ENCODE measurements at places on chromosomes 2 and 18.

DNA sequence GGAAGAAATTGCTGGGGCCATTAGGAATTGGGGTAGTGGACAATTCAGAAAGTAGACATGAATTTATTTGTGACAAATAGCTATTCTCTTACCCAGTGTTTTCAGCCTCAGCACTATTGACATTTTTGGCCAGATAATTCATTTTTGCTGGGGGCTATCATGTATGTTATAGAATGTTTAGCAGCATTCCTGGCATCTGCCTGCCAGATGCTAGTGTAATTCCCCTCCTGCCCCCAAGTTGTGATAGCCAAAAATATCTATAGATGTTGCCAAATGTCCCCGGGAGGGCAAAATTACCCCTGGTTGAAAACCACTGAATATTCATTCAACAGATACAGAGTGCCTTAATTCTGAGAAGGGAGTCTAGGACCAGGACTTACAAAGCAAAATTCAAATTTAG is 183.6 kb downstream of the BABAM2 start:
- DNase-seq: no peak

- DNase-seq: no peak
These were observed 857.4 kb upstream of the CDH2 start for GRCh38 chr18:29034113-29034856.

DNA sequence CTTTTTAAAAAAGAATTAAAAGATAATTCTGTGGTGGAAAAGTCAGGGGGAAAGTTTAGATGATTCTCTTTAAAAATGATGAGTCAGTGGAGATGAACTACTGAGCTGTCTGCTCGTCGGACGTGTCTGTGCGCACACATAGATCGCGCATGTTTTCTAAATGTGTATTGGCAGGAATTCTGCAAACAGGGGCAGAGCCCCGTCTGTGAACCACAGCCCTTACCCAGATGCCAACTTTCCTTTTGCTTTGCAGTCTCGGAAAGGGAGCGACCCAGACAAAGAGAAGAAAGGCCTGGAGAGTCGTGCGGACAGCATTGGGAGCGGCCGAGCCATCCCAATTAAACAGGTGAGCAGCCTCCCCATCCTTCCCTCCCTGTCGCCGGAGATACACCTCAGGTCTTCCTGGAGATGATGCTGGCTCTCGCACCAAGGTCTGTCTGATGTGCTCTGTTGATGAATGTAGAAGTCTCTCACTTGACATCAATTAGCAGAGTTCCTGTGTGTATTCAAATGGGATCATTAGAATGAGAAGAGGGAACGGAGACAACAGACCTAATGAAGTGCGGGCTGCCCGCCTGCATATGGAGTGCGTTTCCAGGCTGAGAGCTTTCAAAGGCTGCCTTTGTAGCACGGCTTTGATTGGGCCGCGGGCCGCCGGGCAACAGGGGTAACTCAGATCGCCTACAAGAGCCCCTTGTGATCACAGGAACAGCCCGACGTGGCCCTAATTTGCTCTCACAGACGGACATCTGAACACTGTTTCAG is 313.3 kb downstream of the AGAP1 start:
- no peak for DNase-seq

DNA sequence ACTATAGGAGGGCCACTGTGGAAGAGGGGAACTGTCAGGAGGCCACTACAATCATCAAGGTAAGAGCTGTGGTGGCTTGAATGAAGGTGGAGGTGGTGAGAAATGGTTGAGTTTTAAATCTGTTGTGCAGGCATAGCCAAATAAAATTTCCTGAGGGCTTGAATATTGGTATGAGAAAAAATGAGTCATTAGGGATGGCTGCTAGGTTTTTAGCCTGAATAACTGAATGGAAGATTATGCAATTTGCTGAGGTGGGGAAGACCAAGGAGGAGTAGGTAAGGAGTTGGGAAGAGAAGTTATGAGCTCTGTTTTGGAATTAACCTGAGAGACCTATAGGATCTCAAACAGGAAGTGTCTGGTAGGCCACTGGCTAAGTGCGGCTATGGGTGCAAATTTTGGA is 84.0 kb downstream of the KLHL14 start:
- DNase-seq: no peak

- DNase-seq: no peak
These were observed 116.2 kb upstream of the NPAS2 start for GRCh38 chr2:100703739-100704138.

- DNase-seq: no peak
These were observed 6.7 kb downstream of the ATG16L1 start for GRCh38 chr2:233258211-233258610.

- DNase-seq: no peak
These were observed 52.5 kb downstream of the GAREM1 start for GRCh38 chr18:32418148-32418547.

- no peak for DNase-seq
These were observed 17.2 kb upstream of the MAL start for GRCh38 chr2:95008306-95008705.

DNA sequence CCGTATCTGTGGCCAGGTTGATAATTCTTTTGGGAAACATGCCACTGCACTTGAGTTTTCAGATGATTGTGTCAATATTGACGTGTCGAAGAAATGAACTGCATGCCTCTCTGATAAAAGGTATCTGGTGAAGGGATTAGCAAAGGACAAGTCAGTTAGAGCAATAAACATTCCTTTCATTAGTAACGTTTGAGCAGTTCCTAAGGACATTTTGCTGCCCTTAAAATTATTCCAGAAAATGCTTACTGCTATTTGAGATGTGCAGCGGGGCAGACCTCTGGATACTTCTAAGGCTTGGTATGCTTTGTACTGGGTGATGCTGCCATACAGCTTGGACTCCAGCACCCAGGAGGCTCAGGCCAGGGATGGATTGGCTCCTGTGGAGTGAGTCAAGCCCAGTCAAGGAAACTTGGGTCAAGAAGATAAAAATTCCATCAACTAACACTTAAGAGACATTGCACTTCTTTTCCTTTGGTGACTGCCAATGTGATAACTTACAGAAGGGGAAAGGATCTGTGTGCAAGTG is 166.7 kb downstream of the FHOD3 start:
- DNase-seq: no peak

GRCh38 chr18:28007841-28008240 is 169.1 kb downstream of the CDH2 start:
- DNase-seq: no peak

GRCh38 chr2:98472961-98473746 is 28.5 kb downstream of the INPP4A start:
- DNase-seq: no peak

GRCh38 chr2:37647971-37648330 is 23.5 kb downstream of the CDC42EP3 start:
- DNase-seq: no peak

- DNase-seq: no peak
These were observed 160.1 kb upstream of the BOD1L2 start for GRCh38 chr18:56986829-56987228.

GRCh38 chr2:24919037-24919505 is 966 bp downstream of the ADCY3 start:
- DNase-seq: no peak

GRCh38 chr2:217905896-217906295 is 96.9 kb downstream of the TNS1 start:
- no peak for DNase-seq

GRCh38 chr2:85078536-85078935 is 54.7 kb upstream of the TCF7L1 start:
- DNase-seq: no peak

DNA sequence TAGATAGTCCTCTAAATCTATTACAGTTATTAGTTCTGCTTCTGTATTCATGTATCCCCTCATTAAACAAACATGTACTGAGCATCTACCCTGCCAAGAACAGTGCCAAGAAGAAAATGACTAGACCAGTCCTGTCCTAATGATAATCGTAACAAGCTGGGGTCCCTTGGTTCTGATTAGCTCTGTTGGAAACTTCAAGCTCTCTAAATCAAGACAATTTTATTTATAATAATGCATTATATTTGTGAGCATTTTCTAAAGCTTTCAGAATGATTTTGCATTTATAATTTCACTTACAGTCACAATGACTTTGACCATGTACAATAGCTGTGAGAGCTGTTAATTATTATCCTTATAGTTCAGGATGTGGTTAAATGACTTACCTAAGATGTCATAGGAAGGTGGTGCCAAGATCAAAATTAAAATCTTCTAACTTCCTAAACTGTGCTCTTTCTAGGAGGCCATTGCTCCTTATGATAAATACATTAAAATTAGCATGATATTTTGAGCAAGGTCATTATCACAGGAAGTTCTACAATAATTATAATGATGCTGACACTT is 336.5 kb upstream of the SLC39A10 start:
- no peak for DNase-seq

DNA sequence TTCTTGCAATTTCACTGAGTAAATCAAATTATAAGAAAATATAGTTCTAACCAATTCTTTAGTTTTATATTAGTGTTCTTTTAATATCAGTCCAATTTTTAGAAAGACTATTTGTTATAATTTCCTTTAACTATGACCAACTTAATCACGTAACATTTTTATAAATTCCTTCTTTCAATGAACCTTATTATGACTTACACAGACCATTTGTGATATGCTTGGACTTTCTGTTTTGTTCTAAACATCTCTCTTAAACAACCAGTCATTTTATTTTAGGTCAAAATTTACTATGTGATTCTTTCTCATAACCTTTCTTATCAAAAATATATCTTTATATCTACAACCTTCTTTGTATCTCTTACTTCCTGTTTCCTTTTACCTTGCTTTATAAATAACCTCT is 39.5 kb upstream of the DYNAP start:
- DNase-seq: no peak

All from COLO829 (cell line).